ENCODE measurements at places on chromosomes 5 and 9. TPM values are rescaled to one million over a fixed set of nuclear protein-coding genes. Genes with fewer than 3 reads are reported as not detected.

DNA sequence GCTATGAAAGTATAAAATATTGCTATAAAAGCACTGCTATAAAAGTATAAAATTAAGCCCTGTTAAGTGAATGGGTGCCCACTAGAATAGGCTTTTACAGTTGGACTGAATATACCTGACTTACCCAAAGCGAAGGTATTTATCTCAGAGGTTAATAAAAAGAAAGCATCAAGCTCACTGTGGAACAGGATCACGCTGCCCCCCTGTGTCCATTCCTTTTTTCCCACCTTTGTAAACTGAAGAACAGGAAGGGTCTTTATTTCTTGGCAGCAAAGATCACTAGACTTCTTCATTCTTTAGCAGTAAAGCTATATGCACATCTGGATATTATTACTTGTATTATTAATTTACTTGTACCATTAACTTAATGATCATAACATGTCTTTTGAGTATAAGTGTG is 22.1 kb upstream of the PLPP6 start:
- no peak for DNase-seq

Gene DNAJB5
- polyA plus RNA-seq, result 11.1 TPM

DNA sequence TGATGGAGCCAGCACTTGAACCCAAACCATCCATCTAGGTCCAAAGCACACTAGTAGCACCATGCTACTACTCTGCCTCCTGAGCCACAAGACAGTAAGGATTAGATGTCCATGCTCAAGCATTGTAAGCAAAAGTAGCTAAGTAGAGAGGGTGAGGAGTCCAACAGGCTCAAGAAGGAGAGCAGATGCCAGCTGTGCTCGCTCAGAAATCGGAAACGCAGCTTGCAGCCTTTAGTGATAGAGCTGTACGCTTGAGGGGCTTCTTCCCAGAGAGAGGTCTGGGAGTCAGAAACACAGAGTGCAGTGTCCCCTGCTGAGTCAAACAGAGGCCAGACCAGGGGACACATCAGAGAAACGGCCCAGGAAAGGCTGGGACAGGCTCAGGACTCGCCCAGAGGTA is 32.7 kb upstream of the GABRP start:
- no peak for DNase-seq

GRCh38 chr9:13111778-13112177 is 167.7 kb downstream of the MPDZ start:
- DNase-seq, result no peak

- no peak for DNase-seq
Observed at GRCh38 chr5:52684051-52684450, 103.7 kb upstream of the ITGA1 start.

Gene CDX1
- polyA plus RNA-seq, result 1.0 TPM

DNA sequence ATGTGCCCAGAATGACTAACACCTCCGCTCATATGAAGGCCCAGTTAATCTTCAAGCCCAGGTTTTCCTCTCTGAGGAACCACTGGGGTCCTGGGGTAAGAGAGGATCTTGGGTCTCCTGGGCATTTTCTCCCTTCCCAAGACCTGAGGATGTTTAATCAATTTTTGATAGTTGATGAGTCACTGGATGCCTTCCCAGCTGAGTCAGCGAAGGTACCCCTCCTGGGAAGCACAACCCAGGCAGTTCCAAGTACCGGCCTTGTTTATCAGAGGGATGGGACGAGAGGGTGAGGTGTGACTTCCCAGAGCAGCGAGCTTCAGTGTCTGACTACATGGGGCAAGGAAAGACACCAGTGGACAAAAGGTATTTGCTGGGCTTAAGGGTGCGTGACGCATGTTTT is 119.6 kb upstream of the IL12B start:
- no peak for DNase-seq

Gene FOXD4L3
- polyA plus RNA-seq, result not detected

Gene PDGFRB
- 151 TPM for polyA plus RNA-seq

DNA sequence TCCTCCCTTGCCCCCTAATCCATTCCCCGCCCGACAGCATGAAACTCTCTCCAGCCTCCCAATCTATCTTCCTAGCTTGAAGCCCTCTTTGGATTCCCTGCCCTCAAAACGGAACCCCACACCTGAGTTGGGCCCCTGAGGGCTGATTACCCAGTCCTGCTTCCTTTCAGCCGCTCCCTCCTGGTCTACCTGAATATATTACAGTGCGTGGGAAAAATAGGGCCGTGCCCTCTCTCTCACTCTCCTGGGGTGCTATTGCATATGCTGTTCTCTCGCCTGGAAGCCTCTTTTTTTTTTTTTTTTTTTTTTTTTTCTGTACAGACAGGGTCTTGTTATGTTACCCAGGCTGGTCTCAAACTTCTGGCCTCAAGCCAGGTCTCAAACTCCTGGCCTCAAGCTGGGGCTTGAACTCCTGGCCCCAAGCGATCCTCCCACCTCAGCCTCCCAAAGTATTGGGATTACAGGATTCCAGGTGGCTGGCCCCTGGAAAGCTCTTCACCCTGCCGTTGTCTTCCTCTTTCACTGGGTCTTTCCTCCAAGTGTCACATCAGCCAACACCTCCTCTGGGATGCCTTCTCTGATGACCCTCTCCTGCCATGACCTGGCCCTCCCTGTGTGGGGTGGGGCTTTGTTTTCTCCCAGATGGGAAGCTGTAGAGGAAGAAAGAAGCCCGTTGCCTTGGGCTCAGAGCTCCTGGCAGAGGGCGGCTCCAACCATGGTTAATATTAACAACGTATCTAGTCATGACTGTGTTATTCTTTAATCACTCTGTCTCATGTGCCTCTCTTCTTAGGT is 8.2 kb downstream of the DNM1 start:
- DNase-seq, result no peak

Gene HTR4
- polyA plus RNA-seq, result 0.15 TPM

Gene IFT74
- 43.5 TPM for polyA plus RNA-seq

GRCh38 chr5:151574444-151574996 is 16.6 kb downstream of the FAT2 start:
- DNase-seq, result no peak

DNA sequence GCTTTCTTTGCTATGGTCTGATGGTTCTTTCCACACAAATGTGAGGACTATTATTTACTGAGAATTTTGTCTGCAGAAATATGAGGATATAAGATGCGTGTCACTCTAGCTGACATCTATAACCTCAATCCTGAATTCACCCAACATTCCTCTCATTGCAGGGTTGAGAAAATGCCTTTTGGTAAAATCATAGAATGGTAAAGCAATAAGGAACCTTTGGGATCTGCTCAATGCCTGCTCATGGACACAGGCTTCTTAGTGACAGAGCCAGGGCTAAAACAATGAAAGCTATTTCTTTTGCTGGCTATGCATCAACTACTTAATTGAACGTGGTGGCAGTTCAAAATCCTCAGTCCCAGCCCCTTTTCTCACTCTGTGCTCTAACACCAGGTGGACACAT is 199.6 kb downstream of the GAS1 start:
- no peak for DNase-seq

DNA sequence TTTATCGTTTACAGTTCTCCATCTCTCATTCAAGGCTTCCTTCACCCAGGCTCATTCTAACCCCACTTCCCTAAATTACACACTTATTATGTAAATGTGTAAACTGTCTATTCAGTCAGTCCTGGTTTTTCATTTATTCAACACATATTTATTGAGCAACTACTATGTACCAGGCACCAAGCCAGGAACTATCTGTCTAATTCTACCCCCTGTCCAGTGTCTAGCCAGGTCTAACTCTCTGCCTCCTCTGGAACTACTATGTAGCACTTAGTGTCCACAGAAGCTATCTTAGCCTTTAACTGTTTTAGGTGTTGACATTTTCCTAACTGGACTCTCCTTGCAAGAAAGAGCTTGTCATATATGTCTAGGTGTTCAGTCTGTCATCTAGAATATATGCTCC is 56.5 kb downstream of the PDE4D start:
- DNase-seq, result no peak

- DNase-seq, result no peak
Observed at GRCh38 chr9:83800236-83801033, 17.1 kb downstream of the GKAP1 start.

- peak; percentile 39 for DNase-seq
Observed at GRCh38 chr5:40646266-40646665, 33.4 kb upstream of the PTGER4 start.

GRCh38 chr9:96009690-96010472 is 134.4 kb downstream of the ERCC6L2 start:
- DNase-seq, result no peak

- DNase-seq, result no peak
Observed at GRCh38 chr5:80216753-80217596, 38.9 kb downstream of the SERINC5 start.

DNA sequence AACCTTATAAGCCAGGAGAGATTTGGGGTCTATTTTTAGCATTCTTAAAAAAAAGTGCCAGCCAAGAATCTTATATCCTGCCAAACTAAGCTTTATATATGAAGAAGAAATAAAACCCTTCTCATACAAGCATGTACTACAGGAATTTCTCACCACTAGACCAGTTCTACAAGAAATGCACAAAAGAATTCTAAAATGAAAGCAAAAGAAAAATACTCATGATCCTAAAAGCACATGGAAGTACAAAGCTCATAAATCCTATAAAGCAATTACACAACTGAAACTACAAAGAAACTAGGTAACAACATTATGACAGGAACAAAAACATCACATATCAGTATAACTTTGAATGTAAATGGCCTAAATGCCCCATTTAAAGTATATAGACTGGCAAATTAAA is 34.5 kb upstream of the HTR4 start:
- no peak for DNase-seq

All from right renal pelvis (tissue), 4 donors.